ENCODE measurements at places on chromosomes 16 and 17.

DNA sequence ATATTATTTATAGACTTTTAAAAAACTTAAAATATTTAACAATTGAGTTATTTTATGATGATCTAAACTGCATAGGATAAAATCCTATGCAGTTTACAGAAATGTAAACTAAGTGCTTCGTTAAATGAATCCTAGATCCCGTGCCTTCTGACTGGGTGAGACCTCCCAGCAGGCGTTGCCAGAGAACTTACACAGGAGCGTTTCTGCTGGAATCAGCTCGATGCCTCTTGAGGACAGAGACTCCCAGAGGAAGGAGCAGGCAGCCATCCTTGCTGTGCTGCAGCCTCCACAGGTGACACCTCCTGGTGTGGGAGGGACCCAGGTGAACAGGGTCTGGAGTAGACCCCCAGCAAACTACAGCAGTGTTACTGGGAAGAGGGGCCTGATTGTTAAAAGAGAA lies 160.4 kb downstream of the WWOX start:
- DNase-seq: no peak

DNA sequence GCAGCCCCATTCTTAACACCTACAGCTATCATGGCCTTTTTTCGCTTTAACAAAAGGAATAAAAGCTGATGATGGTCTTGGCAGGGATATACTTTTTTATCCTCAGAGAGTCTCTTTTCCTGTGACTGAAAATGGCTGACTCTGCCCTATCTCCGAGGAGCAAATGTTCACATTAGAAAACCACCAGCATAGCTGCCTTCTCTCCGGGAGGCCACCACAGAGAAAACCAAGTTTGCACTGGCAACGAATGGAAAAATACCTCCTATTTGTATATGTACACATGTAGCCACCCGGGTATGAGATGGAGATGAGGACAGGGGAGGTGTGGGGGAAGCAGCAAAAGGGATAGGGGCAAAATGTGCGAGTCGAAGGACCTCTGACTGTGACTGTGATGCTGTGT lies 88.2 kb downstream of the STX8 start:
- DNase-seq: no peak

- DNase-seq: no peak
Observed at GRCh38 chr17:15966879-15967248, 21.9 kb downstream of the ADORA2B start.

DNA sequence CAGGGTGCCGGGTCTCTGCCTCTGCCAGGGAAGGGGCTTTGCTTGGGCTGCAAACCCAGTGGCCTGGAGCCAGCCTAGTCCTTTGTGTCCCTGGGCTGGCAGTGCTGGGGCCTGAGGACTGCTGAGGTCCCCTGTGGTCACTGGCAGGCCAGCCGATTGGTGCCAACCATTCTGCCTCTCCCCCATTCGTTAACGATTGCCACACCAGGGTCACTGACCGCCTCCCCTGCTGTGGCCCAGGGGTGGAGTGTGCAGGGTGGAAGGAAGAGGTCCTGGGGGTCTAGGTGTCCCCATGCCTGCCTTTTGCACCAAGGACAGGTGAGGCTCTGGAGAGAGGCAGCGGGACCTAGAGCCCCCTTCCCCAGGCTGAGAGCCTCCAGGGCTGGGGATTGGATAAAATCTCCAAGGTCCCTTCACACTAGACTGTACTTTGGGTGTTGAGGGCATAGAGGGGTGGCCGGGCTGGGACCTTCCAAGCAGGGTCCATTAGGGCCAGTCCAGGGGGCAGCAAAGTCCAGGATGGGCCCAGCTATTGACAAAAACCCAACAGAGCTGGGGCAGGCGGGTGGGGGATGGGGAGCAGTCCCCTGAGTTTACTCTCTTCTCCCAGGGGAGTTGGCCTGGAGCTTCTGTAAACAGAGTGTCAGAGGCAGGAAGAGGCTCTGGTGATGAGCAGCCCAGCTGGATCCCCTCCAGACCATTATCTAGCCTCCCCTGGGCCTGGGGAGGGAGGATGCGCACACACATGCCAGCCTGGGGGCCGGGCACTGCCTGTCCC lies 1.1 kb downstream of the VASN start:
- DNase-seq: no peak

GRCh38 chr17:4469552-4469951 lies 29.1 kb upstream of the SPNS2 start:
- no peak for DNase-seq

GRCh38 chr17:72726936-72727335 lies 365.6 kb downstream of the SLC39A11 start:
- no peak for DNase-seq

- no peak for DNase-seq
Observed at GRCh38 chr17:55436224-55437158, 14.9 kb upstream of the MMD start.

DNA sequence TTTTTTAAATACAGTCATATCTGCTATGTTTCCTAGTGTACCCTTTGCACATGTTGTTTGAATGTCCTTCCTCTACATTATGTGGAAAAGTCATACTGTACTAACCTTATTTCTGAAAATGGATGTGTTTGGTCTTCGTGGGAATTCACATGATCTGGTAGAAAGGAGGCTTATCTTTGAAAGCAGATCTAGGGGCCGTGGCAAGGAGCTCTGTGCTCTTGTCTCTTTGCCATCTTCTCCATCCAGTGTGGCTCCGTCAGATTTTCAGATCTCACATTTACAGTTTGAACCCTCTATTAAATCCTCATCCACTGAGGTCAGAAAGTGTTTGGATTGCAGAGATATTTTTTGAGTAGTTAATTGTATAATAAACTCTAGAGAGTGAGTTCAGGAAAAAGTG lies 32.9 kb downstream of the MAP2K4 start:
- DNase-seq: no peak

DNA sequence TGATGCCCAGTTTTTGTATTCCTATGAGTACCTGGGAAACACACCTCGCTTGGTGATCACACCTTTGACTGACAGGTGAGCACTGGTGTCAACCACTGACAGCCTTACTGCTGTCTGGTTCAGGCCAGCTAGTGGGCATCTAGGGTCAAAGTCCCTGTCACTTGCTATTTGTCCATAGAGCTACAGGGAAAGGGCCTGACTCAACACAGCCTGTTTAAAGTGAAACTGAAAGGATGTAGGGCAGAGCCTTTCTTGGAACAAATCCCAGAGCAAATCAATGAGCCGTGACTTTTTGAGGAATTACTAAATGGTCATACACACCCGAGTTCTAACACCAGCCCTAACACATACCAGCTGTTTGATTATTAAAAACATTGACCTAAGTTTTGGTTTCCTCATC lies 106.8 kb downstream of the DNAH9 start:
- DNase-seq: no peak

DNA sequence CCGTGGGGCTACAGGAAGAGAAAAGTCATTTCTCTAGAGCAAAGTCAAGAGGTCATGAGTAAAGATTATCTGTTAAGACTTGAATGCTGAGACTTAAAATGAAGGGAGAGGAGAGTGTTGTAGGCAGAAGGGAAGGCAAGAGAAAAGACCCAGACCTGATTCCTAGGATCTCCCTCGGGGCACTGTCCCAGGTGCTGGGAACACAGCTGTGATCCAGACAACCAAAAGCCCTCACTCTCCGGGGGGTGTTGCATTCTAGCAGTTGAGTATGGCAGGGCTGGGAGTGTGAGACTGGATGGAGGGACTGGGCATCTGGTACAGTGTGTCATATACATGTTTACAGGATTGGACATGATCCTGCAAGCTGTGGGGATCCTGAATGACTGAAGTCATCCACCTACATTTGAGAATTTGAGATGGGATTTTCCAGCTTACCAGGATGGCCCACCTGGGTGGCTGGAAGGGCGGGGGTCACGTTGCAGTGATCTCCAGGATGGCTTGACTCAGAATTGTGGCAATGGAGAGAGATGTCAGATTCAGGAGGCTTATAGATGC lies 29.1 kb downstream of the ARSG start:
- no peak for DNase-seq

GRCh38 chr16:61050547-61050946 lies 985.7 kb downstream of the CDH8 start:
- DNase-seq: no peak

- DNase-seq: no peak
Observed at GRCh38 chr17:81578561-81579225, 26.5 kb upstream of the FAAP100 start.

- DNase-seq: no peak
Observed at GRCh38 chr17:54982399-54982798, 13.8 kb downstream of the STXBP4 start.

DNA sequence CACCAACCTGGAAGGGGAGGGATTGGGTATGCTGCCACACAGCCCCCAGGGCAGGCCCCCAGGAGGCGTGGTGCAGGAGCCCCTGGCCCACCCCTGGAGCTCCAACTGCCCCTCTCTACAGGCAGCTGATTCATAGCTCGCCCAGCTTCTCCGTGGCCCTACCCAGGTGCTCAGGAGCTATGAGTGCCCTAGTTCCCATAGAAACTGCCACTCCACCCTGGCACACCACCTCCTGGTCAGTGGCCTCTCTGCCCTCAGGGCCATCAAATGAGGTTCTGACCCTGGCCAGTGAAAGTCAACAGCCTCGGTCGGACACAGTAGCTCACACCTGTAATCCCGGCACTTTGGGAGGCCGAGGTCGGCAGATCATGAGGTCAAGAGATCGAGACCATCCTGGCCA lies 18.0 kb downstream of the CNGB1 start:
- DNase-seq: no peak

GRCh38 chr17:40086150-40087044 lies 14.0 kb downstream of the NR1D1 start:
- no peak for DNase-seq

- peak; percentile 70 for DNase-seq
Observed at GRCh38 chr17:42681976-42682721, at the start of gene CNTNAP1. TSS of gene CNTNAP1 (plus strand) at chr17:42682531. CDS start at chr17:42682830, 299 bp downstream.

GRCh38 chr16:7688811-7689210 lies 356.2 kb downstream of the RBFOX1 start:
- no peak for DNase-seq

DNA sequence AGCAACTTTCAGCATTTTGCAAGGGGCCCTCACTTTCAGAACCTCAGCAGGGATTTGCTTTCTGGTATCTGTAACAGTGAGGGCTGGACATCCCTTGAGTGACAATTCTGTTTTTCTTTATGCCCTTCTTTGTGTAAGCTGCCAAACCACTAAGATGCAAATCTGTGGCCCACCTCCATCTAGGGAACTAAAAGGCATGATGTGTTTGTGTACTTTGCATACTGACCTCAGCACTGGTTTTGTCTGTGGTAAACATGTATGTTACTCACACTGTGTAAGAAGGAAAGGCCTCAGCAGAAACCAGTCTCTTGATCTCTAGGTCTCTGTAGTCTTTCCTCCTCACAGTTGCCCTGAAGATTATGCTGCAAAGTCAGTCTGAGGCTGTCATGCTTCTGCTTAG lies 396.6 kb upstream of the DYNLRB2 start:
- DNase-seq: no peak

DNA sequence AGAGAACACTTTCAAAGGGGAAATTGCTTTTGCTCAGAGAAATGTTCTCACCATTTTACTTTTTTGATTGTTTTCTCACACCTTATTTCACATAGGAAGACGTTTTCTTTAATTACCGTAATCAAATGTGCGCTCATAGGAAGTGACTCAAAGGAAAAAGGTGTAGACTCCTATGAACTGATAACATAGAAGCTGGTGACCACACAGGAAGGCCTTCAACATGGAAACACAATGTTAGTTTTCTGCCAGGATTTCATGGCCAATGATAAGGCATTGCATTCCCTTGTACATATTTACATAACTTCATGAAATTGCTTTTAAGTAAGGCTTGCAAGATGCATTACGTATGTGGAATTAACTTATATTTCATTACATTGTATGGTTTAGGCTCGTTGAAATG lies 40.9 kb upstream of the KCNJ16 start:
- DNase-seq: no peak

DNA sequence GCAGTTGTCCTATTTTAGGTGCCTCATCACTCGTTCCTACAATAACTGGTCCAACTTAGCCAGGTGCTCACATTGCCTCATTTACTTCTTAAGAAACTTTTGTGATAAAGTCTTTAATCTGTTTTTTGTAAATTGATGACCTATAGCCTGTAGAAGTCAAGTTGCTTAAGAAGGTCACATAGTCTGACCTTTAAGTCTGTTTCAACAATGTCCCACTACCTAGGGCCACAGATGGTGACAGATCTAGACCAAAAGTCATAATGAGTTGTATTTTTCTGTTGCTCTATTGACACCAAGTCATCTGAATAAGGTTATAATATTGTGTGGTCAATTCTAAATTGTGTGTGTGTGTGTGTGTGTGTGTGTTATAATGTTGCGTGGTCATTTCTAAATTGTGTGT lies 45.1 kb downstream of the ABCA9 start:
- no peak for DNase-seq

DNA sequence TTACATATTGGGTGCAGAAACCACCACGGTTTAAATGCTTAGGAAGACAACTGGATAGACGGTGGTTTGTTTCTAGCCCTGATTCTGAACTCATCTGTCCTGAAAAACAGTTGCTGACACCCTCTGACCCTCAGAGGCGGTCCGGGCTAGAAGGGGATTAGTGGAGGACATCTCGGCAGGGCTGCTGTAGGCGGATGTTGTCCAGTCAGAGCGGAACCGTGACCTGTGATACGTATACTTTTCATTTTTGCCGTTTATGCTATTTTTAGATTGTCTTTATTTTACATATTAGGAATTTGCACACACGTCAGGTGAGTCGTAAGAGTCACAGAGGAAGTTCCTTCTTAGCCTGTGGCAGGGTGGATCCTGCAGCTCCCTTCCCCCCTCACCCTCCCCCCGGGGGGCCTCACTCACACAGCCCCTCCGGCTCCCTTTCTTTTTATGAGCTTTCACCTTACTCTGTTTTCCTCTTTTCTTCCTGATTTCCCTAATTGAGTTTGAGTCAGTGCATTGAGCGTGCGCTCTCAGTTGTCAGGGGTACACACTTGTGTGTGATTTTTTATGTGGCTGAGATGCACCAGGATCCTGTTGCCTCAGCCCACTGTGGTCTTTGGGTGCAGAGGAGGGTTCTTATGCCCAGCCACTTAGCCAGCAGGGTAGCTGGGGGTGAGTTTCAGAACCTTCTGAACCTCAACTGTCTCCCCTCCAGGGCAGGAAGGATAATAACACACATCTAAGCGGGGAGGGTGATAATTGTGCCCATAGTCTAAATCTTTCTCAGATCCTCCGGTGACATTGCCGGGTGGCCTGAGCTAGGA lies 211.1 kb upstream of the CHMP6 start:
- no peak for DNase-seq

GRCh38 chr17:64706224-64707049 lies 44.3 kb upstream of the SMURF2 start:
- no peak for DNase-seq
